ENCODE measurements at places on chromosomes 6 and 20.

DNA sequence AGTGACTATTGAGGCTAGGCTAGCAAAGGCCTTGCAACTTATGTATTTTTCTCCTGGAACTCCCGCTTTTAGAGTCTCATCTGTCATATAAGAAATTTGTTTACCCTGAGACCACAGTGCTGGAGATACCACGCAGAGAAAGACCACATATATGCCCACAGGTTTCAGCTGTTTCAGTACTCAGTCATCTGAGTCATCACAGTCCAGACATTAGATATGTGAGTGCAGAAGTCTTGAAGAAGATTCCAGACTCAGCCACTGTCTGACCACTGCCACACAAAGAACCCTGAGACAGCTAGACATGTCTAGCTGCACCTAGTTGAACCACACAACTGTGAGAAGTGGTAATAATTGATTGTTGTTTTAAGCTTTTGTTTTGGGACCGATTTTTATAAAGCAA is 648.3 kb downstream of the EPM2A start:
- no peak for DNase-seq

DNA sequence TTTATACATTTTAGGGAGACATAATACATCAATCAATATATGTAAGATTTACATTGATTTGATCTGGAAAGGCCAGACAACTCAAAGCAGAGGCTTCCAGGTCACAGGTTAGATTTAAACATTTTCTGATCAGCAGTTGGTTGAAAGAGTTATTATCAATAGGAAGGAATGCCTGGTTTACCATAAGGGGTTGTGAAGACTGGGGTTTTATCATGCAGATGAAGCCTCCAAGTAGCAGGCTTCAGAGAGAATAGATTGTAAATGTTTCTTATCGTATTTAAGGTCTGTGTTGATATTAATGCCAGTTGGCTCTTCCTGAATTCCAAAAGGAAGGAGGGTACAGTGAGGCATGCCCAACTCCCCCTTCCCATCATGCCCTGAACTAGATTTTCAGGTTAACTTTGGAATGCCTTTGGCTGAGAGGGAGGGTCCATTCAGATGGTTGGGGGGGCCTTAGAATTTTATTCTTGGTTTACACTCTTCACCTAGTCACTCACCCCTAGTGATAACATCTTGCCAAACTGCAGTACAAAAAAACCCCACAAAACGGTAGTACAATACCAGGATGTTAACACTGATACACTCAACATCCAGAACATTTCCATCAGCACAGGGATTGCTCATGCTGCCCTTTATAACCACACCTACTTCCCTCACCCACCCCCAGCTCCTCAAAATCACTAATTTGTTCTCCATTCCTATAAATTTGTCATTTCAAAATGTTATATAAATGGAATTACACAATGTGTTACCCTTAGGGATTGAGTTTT is 259.6 kb upstream of the PLN start:
- DNase-seq = no peak

DNA sequence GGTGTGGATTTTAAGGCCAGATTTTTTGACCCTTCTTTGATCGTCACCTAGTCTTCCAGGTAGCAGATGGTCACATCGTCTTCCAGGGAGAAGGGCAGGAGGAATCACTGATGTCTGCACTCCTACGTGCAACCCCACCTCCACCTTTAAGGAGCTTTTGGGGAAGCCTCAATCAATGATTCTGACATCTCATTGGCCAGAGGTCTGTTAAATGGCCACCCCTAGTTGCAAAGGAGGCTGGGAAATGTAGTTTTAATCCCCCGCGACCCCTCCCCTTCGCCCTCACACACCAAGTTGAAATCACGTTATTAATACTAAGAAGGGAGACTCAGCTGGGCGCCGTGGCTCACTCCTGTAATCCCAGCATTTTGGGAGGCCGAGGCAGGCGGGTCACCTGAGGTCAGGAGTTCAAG is 151.4 kb downstream of the BCAS1 start:
- DNase-seq = no peak

GRCh38 chr6:88165844-88166492 is at the start of gene CNR1:
Gene CNR1 (minus strand): TSS chr6:88166347. CDS start chr6:88145274, 21,073 bp downstream.
- DNase-seq = no peak

GRCh38 chr20:38842558-38842981 is 37.1 kb downstream of the PPP1R16B start:
- no peak for DNase-seq

DNA sequence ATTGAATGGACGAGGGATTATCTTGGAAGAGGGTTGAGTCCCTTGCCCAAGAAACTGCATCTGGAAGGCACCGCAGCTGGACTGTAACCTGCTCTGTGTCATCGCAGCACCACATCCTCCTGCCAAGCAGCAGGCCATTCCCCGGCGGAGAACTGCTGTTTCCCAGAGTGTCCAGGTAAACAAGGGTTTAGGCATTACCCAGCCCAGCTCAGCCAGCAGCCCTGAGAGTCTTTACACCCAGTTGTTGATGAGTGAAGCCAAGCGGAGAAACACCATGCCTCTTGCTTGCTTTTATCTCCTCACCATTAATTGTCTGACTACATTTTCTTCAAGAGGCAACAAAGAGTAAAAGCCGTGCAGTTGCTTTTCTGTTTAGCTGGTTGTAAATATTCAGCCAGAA is 104.1 kb downstream of the CDH4 start:
- DNase-seq = no peak

DNA sequence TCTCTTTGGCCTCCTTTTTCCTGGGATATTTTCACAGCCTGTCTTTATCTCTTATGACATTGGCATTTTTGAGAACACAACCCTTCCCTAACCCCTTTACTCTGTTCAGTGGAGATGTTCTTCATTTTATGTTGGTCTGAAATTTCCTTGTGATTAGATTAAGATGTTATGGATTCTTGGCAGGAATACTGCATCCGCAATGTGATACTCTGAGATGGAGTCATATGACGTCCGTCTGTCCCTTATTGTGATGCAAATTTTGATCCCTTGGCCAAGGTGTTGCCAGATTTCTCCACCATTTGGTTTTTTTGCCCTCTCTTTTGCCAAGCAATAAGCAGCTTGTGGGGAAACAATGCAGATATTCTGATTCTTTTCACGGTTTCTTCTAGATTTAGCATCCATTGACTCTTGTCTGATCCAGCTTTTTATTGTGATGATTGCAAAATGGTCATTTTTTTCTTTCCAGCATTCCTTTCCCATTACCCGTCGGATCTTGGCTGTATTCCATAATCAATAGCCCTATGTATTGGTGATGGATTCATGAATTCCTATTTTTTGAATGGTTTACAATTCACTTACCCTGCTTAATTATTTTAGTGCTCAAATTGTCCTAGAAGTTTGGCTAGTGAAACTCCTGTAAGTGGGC is 85.1 kb downstream of the NCOA3 start:
- no peak for DNase-seq

Measured in stimulated activated CD4-positive, alpha-beta T cell treated with anti-CD3 and anti-CD28 coated beads, Interleukin-15, amount 100 ng/mL, for 1 hour (primary cell).